Gastroesophageal sphincter (tissue), 4 donors: ENCODE measurements at places on chromosomes 13 and 19.

DNA sequence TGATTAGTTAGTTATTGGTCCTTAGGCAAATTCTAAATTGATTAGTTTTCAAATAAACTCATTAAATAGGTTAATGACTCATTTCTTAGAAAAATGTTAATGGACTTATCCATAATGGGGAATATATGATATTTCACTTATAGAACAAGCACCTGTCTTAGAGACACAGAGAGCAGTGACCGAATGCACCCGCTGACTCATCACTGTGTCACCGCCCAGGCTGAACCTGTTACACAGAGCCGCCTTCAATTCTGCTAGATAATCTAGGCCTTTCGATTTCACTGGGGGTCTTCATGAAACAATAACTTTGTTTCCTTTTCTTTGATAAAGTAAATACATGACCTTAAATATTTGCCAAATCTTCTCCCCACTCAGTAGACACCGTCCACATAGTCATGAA, 13.1 kb downstream of the IRS2 start:
- ATAC-seq, result no peak

DNA sequence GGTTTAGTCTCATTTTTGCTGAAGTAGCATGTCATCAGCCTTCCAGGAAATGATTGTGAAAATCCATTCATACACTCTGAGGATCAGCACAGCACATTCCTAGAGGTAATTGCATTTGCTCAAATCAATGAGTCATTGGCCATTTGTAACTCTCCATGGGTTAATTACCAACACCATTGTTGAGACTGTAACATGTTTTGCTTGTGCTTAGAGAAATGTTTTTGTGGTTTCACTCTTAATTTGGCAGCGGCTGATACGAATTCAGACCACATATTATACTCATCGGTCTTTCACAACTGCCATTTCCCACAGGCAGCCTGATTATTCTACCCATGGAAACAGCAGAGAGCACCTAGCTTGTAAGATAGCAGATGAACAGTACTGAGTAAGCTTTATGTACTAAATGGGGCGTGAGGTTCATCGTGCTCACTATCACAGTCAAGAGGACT, 110.3 kb downstream of the NHLRC3 start:
- peak; percentile 80 for ATAC-seq

- ATAC-seq, result no peak
These were observed 311.3 kb downstream of the DLEU7 start for GRCh38 chr13:50531917-50532899.

DNA sequence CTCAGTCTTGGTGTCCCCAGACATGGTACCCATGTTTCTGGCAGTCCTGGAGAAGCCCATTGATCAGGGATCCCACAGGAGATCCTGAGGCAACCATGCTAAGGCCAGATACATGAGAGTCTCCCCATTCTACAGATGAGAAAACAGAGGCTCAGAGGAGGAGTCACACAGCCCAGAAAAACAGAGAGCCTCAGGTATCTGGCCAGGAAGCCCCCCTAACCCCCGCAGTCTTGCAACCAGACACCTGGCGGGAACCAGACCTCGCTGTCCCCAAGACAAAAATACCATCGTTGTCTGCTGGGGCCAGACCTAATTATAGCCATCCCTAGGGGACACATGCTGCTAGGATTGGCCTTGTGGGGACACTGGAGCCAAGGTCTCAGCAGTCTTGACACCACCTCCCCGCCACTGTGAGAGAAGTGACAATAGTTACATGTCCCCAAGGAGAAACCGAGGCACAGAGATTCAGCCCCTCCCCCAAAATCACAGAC, 1.6 kb upstream of the PDE4C start:
- no peak for ATAC-seq

DNA sequence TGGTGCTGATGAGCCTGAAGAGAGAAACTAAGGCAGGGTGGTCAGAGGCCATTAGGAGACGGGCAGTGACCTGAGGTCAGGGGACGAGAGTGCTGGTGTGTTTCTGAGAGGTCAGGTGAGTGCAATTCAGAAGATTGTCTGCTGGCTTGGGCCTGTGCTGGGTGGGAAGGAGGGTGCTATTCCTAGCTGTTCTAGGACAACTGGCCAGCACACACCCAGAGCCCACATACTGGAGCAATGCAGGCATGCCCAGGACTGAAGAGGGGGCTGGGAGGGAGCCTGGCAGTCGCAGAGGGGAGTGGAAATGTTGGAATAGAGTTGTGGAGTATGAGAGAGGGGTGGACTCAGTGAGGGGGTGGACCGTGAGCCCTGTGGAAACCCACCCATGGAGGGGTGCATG, 16.5 kb downstream of the ARHGEF7 start:
- ATAC-seq, result no peak

GRCh38 chr19:35828692-35829301, 16.2 kb upstream of the PRODH2 start:
- ATAC-seq, result peak; percentile 36

DNA sequence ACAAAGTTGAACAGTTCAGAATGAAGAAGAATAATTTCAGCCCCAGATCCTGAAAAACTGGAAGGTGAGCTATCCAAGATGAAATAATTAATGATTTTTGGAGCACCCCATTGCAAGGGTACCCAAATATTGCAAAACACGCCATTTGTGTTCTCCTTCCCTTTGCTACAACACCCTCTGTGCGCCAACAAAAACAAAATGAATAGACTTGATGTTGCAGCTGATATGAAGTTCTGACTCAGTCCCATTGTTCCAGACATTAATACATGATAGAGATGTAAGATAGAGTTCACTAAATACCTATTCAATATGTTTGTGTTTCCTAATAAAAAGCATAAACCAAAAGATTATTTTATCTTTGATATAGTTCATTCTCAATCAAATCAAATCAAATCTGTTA, 287.5 kb upstream of the SOX21 start:
- no peak for ATAC-seq

DNA sequence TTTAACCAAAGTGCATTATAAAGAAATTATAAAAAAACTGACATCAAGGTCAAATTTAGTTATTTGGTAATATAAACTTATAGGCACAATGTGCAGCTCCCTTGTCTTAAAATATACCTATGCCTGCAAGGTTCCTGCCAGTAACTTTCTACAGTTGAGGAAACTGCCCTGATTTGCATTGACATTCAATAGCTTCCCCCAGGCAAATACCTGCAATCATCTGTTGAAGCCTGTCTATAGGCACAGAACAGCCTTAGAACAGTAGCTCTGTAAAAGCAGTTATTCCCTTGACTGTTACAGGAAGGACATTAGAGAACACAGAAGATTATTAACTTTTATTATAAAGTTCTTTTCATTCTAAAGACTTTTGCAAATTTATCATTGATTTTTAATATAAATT, 1239.5 kb downstream of the PCDH9 start:
- no peak for ATAC-seq

DNA sequence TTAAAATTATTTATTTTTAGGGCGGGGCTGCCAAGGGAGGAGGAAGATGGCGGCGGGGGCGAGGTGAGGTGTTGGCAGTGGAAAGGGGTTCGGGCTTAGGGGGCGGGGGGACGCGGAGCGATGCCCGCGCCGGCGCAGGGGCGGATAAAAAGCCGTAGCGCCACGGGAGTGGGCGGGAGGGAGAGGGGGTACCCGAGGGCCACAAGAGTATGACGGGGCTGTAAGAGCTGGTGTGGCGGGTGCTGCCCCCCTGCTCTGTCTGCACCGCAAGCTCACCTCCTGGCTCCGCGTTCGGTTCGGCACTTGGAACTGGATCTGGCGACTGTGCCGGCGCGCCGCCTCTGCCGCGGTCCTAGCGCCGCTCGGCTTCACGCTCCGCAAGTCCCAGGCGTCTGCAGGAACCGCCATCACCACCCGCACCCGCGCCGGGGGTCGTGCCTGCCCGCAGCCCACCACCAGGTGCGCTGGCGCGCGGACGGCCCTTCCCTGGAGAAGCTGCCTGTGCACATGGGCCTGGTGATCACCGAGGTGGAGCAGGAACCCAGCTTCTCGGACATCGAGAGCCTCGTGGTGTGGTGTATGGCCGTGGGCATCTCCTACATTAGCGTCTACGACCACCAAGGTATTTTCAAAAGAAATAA, 265.2 kb upstream of the SGCG start:
- peak; percentile 95 for ATAC-seq

GRCh38 chr19:13507053-13507611, 853 bp upstream of the CACNA1A start:
- no peak for ATAC-seq

GRCh38 chr13:41293272-41293671, 17.8 kb upstream of the NAA16 start:
- ATAC-seq, result no peak

GRCh38 chr13:52849291-52850071, 1.0 kb upstream of the PCDH8 start:
- ATAC-seq, result no peak

GRCh38 chr19:17755977-17756670, 4.8 kb downstream of the FCHO1 start:
- no peak for ATAC-seq

DNA sequence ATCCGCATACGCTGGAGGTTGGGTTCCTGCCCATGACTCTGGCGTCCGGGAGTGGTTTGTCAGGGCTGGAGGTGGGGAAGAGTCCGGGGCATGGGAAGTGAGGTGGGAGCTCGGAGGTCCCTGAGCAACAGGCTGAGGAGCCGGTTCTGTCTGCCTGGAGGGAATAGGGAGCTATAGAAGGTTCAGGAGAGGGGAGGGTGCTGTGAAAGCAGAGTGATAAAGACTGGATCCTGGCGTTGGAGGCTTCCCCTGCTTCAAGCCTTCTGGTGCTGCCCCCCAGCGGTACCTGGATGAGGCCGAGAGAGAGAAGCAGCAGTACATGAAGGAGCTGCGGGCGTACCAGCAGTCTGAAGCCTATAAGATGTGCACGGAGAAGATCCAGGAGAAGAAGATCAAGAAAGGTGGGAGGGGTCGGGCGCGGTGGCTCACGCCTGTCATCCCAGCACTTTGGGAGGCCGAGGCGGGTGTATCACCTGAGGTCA, 2.6 kb downstream of the HMG20B start:
- ATAC-seq, result no peak

- no peak for ATAC-seq
These were observed 2.0 kb downstream of the DOCK9 start for GRCh38 chr13:98975822-98976261.

GRCh38 chr13:42280537-42280936, 8.6 kb downstream of the AKAP11 start:
- ATAC-seq, result no peak

GRCh38 chr19:8302357-8302691, 5.8 kb downstream of the CD320 start:
- peak; percentile 57 for ATAC-seq

DNA sequence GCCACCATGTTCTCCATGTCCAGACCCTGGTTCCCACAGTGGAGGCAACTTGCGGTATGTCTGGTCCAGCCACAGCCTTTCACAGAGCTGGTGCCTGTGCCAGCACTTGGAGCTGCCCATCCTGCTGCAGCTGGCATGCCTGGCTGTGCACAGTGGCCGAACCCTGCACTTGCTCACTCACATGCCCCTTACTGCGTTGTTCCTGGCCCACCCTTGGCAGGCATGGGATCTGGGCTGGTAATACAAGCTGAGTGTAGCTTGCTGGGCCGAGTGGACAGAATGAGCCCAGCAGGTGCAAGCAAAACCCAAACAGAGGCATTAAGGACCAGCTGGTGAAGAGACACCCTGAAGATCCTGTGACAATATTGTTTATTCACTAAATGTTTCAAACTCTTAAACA, 583.9 kb upstream of the SLITRK6 start:
- no peak for ATAC-seq

GRCh38 chr19:55285229-55285890, 1.6 kb downstream of the BRSK1 start:
- no peak for ATAC-seq

DNA sequence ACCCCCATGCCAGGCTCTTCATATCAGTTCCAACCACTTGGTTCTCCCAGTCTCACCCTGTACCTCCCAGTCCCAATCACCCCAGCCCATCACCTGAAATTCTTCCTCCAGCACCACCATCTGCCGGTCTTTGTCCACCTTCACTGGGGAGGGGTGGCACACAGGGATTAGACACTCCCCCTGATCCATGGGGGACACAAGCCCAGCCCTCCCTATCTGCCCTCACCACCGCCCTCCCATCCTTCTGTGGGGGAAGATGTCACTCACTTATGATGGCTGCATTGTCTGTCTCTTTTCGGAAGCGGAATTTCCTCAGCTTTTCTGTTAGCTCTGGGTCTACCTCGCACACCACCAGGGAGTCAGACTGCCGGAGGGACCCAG, 685 bp downstream of the GMFG start:
- no peak for ATAC-seq

- no peak for ATAC-seq
These were observed 12.2 kb upstream of the TM9SF2 start for GRCh38 chr13:99489028-99489427.

GRCh38 chr13:46571189-46571908, 18.4 kb downstream of the LRCH1 start:
- ATAC-seq, result peak; percentile 38

GRCh38 chr19:33260628-33261418, 35.2 kb upstream of the SLC7A10 start:
- peak; percentile 50 for ATAC-seq

GRCh38 chr13:111614613-111615012, 294.2 kb downstream of the TEX29 start:
- no peak for ATAC-seq

GRCh38 chr13:48501705-48502104, 31.2 kb downstream of the RCBTB2 start:
- no peak for ATAC-seq

- no peak for ATAC-seq
These were observed 2.7 kb downstream of the PRKACA start for GRCh38 chr19:14114854-14115253.

GRCh38 chr13:43339805-43340550, 316.6 kb downstream of the DNAJC15 start:
- no peak for ATAC-seq

DNA sequence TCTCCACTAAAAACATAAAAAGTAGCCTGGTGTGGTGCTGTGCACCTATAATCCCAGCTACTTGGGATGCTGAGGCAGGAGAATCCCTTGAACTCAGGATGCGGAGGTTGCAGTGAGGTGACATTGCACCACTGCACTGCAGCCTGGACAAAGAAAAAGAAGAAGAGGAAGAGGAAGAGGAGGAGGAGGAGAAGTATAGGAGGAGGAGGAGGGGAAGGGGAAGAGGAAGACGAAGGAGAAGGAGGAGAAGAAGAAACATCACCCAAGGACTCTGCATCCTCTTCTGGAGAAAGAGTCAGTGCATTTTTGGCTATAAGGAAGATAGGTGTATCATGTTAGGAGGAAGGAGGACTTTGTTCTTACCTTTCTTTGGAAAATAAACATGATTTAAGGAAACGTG, 13.0 kb upstream of the FPR3 start:
- ATAC-seq, result no peak

DNA sequence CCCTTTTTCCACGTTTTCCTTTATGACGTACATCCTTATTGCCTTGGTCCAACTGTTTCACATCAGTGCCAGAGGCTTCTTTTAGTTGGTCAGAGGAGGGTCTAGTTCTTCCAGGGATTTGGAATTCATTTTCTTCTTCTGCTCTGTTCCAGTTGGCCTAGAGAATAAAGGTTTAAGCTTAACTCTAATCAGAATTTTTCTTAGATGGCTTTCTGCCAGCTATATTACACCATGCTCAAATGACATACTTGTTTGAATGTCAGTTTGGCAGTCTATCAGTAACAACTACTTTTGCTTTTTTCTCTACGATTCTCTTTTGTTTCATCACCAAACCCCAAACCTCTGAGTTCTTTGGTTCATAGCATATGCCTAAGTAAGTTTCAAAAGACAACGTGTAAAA, 16.8 kb downstream of the SPART start:
- ATAC-seq, result no peak

- peak; percentile 70 for ATAC-seq
These were observed 223.9 kb upstream of the RXFP2 start for GRCh38 chr13:31515427-31515826.
